Renal pelvis (tissue), 12 donors: ENCODE measurements at places on chromosomes 6 and 20. TPM values are rescaled to one million over a fixed set of nuclear protein-coding genes. Genes with fewer than 3 reads are reported as not detected.

GRCh38 chr20:10917826-10918225 lies 244.0 kb upstream of the JAG1 start:
- DNase-seq = no peak

GRCh38 chr6:129895692-129896091 lies 34.6 kb upstream of the TMEM244 start:
- DNase-seq = no peak

GRCh38 chr6:134002821-134003220 lies 49.6 kb downstream of the SLC2A12 start:
- no peak for DNase-seq

- no peak for DNase-seq
These were observed 78.4 kb upstream of the ATXN1 start for GRCh38 chr6:16839631-16840179.

GRCh38 chr20:32484225-32484957 lies 100.7 kb downstream of the NOL4L start:
- no peak for DNase-seq

TSHZ2 gene
- polyA plus RNA-seq = 13.7 TPM
